ENCODE measurements at places on chromosomes 1 and 21.

DNA sequence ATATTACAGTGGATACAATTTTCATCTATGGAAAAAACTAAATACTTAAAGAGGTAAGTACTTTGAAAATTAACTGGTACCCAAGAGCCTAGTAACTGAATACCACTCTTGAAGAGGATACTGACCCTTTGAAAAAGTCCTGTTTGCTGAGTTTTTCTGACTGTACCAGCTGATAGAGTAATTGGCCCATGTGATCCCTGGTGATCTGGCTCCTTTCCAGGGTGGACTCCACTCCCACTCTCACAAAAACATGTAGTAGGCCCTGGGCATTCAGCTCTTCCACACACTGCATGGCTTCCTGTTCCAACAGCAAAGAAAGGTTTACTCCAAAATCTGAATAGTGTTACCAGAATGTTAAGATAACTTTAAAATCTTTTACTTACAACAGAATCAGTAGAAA is 53.6 kb upstream of the HP1BP3 start:
- DNase-seq = no peak

DNA sequence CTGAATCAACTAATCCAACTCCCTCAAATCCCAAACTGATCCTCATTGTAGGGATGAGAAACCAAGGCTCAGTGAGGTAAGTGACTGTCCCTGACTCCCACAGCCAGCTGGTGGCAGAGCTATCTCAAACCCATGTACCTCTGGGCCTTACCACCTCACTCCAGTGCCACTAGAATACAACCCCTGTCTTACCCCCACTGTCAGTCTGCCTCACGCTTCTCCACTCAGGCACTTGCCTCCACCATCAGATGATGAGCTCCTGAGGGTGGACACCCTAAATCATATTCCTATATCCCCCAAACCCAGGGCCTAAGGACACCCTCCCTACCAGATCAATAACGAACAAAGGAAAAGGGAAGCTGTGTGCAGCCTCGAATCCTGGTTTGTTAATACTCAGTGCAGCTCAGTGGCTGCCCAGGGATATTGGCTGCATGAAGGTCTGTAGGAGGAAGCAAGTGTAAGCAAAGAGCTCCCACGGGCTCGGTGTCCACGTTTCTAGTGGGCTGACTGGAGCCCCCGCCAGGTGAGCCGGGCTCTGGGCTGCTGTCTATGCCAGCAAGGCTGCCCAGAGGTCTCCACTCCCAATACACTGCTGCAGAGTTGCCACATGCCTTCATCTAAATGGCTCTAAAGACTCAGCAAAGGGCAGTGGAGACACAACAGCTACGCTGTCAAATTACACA is 533.4 kb downstream of the MATN1 start:
- DNase-seq = no peak

- no peak for DNase-seq
Observed at GRCh38 chr1:229073251-229073650, 197.7 kb upstream of the RAB4A start.

DNA sequence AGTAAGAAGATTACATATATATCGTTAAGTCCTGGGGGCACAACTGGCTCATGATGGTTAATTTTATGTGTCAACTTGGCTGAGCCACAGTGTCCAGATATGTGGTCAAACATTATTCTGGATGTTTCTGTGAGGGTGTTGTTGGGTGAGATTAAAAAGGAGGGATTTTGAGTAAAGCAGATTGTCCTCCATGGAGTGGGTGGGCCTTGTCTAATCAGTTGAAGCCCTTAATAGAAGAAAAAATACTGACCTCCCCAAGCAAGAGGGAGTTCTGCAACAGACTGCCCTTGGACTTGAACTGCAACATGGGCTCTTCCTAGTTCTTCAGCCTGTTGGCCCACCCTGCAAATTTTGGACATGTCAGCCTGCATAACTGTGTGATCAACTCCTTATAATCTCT is 311.6 kb downstream of the RPS6KC1 start:
- DNase-seq = no peak

DNA sequence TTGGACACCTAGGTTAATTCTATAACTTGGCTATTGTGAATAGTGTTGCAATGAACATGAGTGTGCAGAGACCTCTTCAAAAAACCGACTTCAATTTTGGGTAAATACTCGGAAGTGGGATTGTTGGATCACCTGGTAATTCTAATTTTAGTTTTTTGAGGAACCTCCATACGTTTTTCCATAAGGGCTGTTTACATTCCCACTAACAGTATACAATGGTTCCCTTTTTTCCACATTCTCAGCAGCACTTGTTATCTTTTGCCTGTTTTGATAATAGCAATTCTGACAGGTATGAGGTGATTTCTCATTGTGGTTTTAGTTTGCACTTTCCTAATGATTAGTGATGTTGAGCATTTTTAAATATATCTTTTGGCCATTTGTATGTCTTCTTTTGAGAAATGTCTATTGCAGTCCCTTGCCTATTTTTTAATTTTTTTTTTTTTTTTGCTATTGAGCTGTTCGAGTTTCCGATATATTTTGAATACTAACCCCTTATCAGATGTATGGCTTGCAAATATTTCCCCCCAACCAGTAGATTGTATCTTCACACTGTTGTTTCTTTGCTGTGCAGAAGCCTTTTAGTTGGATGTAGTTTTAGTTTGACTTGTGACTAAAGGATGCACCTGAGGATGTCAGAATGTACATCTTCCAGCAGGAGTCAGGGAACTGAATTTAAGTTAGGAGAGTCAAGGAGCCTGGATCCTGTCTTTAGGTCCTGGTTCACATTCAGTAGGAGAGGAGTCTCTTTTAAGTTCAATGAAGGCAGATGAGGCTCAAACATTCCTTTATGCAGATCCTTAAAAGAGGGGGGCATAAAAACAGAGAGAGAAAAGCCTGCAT is 120.0 kb downstream of the S1PR1 start:
- DNase-seq = no peak

GRCh38 chr1:6935361-6935883 is 150.2 kb downstream of the CAMTA1 start:
- DNase-seq = no peak

DNA sequence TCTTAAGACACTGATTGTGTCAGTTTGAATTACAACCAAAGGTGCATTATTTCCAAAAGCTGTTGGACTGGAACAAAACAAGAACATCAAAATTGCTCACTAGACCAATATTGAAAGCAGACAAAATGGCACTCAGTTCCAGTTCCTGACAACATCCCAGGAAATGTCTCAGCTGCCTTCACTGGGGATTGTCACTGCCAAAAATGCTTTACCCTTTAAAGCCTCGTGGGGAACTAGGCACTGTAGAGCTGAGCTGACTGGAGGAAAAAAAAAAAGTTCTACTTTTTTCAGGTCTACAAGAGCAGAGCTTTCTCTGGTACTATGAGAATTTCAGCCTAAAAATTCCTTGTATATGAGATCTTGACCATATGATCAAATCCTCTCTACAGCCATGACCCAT is 21.9 kb downstream of the GPR52 start:
- DNase-seq = peak; percentile 3

- DNase-seq = peak; percentile 80
Observed at GRCh38 chr1:42529724-42530181, 66.7 kb downstream of the CCDC30 start.

DNA sequence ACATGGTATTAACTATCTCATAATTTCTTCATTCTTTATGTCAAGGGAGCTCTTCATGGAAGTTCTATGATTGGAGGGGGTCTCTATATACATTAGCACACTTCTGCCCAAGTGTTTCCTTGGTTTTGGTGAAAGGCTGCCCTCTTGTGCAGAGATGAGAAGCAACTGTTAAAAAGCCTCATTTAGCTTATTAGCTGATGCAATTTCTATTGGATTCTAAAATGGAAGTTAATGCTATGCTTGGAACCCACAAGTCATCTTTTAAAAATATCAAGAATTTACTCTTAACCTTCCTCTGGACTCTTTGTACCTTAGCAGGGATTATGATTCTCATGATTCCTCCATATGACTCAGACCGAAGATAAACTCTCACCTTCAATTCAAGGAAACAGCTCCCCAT is 328.9 kb downstream of the PTBP2 start:
- DNase-seq = peak; percentile 33

DNA sequence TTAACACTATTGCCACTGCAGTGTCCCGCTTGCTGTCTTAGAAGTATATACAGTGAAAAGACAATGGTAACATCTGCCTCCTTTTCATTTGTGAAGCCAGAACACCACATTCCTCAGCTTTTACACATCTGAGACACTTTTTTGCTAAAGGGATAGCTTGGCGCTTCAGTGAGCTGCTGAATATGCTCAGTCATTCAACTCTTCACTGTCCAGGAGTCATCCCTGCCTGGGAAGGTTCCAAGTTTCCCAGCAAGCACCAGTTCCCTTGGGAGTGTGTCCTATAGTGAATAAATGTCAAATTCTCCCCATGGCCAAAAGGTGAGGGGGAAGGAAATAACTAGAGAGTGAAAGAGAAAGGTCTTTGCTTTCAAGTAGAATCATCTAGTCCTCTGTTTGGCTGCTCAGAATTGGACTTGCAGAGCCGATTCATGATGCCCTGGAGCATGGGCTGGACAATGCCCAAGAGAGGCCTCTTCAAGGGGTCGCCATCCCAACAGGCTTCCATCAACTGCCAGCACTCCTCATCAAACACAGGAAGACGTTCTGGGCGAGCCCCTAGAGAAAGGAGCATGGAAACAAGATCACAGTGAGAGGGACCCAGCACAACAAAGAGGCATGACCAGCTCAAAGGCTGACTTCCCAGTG is 25.5 kb upstream of the RBBP5 start:
- DNase-seq = peak; percentile 71

DNA sequence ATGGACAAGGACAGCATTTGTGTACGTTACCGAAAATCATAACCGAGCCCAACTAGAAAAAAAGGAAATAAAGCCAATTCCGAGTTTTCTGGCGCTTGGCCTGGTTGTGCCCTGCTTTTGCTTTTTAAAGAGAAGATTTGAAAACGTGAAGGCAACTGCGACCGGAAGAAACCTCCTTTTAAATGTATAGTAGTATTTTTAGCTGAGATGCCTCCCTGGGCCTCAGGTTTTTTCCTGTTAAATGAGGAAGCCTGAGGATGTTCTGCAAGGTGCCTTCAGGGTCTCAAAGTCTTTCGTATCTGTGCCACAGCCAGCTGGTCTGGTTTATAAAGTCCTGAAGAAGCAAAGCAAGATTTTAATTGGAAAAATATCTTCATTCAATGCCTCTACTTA is 371 bp upstream of the ODF2L start:
- DNase-seq = no peak

- no peak for DNase-seq
Observed at GRCh38 chr1:24465099-24465498, 37.5 kb upstream of the RCAN3 start.

- peak; percentile 88 for DNase-seq
Observed at GRCh38 chr1:150560576-150561253, 11.5 kb downstream of the ADAMTSL4 start.

GRCh38 chr1:66210635-66211244 is 323.2 kb upstream of the SGIP1 start:
- DNase-seq = no peak

DNA sequence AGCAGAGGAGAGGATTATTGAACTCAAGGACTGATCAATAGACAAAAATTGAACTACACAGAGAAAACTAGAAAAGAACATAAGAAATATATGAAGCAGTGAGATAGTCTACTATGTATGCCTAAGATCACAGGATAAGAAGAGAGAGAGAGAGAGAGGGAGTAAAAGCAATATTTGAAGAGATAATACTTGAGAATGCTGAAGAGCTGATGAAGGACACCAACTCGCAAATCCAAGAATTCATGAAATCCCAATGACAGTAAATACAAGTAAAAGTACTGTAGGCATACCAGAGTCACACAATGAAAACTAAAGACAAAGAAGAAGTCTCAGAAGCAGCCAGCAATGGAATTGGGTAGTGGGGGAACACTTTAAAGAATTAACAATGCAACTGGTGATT is 260.1 kb upstream of the SPAG17 start:
- no peak for DNase-seq

- no peak for DNase-seq
Observed at GRCh38 chr1:161285521-161285920, 24.2 kb downstream of the MPZ start.

DNA sequence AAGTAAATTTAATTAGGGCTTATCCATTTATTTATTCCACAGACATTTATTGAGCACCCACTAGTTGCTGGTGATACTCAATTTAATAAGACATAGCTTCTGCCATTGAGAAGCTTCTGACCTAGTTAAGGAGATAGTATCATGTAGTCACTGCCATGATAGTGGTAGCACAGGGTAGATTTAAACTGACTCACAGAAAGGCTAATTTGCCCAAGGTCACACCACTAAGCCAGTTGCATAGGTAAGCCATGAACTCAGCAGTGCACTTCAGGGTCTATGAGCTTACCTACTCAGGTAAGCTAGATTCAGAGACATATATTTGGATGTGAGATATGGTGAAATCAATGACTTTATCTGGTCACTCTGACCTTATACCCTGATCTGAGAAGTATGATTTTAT is 168.4 kb downstream of the TNFSF18 start:
- DNase-seq = no peak

DNA sequence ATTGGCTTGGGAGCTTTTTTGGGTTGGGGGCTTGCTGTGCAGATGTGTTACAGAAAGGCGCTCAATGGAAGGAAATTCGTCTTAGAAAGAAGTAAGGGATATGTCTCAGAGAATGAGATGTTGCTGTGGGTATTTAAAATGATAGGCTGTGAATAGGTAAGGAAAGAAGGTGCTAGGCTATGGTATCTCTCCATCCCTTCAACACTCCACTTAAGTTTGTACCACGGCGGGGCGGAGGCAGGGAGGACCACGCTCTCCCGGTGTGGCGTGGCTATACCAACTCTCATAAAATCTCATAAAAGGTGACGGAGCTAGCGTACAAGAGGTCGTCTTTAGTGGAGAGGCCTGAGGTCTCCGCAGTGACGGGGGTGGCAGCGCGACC is 305 bp upstream of the RPS6KC1 start:
- DNase-seq = no peak

- no peak for DNase-seq
Observed at GRCh38 chr1:25148673-25149300, 83.5 kb downstream of the SYF2 start.
